ENCODE measurements at places on chromosomes 16 and 17. TPM values are rescaled to one million over a fixed set of nuclear protein-coding genes. Genes with fewer than 3 reads are reported as not detected.

- ATAC-seq, result no peak
Measured at GRCh38 chr17:15194859-15195277, 70.3 kb downstream of the PMP22 start.

DNA sequence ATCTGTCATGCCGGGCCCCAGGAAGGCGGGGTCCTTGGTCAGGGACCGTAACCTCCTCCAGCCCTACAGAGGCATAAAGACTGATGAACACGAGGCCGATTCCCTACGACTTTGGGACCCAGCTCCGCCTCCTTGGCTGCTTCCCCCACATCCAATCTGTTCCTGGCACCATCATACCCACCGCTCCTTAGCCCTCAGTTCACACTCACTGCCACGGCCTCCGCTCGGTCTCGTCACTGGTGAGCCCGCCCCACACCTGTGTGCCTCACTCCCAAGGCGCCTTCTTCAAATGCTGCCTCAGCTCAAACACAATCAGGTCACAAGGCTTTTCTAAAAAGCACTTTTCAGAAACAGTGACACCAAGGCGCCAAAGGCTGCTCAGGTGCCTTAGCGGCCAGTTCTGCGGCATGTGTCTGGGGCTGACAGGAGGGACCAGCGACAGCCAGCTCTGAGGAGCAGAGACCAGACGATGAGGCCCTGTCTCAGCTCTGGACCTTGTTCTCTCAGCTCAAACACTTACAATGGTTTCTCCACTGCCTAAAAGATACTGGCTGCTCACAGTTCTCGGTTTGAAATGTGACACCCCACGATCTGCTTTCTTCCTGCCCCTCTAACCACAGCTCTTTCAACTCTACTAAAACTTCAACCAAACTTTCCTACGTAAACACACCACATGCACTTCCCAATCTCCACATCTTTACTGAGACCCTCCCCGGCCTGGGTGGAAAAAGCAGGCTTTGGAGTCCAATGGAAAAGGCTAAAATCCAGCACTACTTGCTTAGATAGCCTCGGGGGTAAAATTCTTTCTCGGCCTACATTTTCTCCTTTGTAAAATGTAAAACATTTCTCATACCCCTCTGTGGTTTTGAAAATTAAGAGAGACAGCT lies 33.2 kb downstream of the CYB5D2 start:
- peak; percentile 82 for ATAC-seq

- ATAC-seq, result no peak
Measured at GRCh38 chr17:6556121-6557039, at the start of gene PITPNM3. Gene PITPNM3, minus strand, starts transcription at chr17:6556555. Its CDS starts 149 bp downstream, at chr17:6556406.

DNA sequence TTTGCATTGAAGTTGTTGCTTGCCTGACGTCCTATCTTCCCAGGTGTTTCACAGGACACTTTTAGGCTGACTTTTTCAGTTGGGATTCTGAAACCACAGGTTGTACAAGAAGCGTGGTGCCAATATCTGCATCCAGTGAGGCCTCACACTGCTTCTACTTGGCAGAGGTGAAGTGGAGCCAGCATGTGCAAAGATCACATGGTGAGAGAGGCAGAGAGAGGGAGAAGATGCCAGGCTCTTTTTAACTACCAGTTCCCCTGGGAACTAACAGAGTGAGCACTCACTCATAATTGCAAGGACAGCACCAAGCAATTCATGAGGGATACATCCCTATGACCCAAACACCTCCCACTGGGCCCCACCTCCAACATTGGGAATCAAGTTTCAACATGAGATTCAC lies 5.8 kb upstream of the ABCA6 start:
- no peak for ATAC-seq

DNA sequence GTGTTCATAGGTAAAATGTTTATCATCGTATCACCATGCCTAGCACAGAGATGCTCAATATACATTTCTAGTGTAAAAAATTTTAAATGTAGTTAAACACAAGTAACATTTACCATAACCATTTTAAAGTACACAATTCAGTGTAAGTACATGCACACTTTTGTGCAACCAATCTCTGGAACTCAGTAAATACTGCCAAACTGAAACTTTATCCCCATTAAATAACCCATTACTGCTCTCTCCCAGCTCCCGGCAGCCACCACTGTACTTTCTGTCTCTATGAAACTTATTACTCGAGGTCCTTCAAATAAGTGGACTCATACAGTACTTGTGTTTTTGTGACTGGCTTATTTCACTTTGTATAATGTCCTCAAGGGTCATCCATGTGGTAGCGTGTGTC lies 29.0 kb downstream of the RMI2 start:
- no peak for ATAC-seq

DNA sequence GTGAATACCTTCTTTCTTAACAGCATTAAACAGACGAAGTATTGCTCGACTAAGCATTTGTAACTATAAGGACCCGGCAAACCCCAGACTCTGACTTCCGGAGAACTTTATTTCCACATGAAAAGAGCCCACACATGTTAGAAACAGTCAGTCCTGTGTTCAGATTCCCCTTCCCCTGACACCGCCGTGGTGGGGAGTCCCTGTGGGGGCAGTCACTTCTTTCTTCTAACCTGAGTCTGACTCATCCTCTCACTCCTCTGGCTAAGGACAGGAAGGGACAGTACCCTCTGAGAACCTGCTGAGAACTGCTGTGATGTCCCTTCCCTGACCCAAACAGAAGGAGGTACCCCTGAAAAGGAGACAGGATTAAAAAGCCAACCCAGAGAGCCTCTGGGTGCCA lies 165.1 kb downstream of the XYLT1 start:
- ATAC-seq, result peak; percentile 98

DNA sequence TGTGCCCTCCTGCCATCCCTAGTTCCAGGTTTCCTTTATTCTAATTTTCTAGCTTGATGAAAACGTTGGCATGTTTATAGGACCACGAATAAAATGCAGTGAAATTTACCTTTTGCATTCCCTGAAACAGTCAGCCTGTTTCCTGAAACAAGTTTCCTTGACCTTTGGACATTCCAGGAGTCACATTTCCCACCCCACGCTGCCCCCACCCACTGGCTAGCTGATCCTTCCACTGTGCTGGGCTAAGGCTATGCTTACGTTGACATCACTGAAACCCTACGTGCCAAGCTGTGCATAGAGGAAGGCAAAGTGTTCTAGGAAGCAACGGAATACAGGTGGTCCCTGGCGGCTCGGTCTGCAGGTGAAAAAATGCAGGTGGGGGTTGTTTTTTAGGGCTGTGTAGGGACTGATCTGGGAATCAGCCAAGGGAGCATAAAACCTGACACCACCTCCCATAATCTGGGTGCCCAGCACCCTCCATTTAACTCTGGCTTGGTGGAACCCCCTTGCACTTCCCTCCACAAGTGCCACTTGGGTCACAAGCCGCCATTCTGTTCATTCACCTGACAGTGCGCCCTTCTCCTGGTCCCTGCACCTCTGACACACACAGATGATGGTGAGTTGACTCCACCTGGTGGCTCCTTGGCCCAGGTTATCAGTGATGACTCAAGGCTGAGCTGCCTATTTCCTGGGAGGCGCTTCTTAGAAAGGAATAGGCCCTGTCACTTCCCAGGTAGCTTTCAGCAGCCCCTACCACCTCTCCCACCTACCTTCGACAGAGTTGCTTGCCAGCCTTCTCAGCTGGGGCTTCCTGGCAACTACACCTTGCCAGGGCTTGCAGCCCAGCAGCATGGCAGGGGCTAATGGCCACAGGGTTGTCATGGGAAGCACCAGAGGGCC lies 83.7 kb downstream of the N4BP1 start:
- peak; percentile 85 for ATAC-seq

GRCh38 chr17:44102849-44103622 lies 20.4 kb downstream of the HDAC5 start:
- ATAC-seq, result no peak

KRT20 gene
- total RNA-seq, result not detected

MYOCD gene
- total RNA-seq, result not detected

IL32 gene
- 3,603 TPM for total RNA-seq

WFIKKN1 gene
- total RNA-seq, result 0.45 TPM

LRRC36 gene
- 1.6 TPM for total RNA-seq

KRTAP2-2 gene
- total RNA-seq, result not detected

Measured in activated T-helper 17 cell treated with anti-CD3 and anti-CD28 coated beads, Interleukin-2, amount 50 U/mL, for 72 hours (primary cell).